ENCODE measurements at places on chromosomes 3 and 15.

DNA sequence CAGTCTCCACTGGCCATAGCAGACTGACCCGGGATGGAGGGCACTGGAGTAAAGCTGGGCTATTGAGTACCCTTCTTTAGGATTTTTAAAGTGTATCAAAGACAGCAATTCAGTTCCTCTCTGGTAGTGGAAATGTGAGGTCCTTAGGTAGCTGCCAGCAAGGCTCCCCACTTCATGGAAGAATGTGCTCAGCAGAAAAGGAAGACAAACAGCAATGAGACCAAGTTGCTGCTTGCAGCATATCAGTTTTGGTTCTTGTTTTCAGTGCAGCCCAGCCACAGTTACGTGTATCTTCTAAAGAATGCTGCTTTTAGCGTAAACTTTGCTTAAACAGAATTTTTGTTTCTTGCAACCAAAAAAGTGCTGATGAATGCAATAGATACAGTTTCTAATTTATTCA, 374.0 kb upstream of the CBLB start:
- no peak for DNase-seq

- DNase-seq, result no peak
Measured at GRCh38 chr3:14397940-14398796, 4.2 kb upstream of the SLC6A6 start.

DNA sequence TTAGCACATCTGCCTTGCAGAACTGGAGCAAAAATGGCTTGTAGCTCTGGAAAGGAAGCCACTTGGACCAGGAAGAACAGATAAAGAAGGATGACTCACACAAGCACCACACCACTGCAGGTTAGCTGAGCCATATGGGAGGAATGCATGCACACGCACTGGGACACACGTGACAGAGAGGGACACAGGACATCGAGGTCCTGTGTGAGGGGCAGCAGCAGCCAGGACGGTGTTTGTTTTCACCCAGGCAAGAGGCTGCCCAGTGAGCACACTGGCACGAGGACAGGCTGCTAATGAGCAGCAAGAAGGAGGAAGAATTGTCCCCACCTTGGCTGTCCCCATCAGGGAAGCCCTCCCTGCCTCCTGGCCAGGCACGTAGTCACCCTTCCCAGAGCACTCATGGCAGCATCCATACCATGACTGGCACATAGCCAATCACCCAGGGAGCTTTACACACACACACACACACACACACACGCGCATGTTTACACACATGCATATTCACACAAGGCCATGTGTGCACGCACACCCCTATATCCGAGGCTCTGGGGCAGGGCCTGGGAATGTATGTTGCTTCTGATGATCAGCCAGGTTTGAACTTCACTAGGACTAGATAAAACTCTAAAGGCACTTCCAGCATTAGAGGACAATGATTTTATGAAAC, 24.0 kb upstream of the SPTBN5 start:
- peak; percentile 79 for DNase-seq

GRCh38 chr15:88606070-88606794, 14.9 kb upstream of the AEN start:
- DNase-seq, result no peak

DNA sequence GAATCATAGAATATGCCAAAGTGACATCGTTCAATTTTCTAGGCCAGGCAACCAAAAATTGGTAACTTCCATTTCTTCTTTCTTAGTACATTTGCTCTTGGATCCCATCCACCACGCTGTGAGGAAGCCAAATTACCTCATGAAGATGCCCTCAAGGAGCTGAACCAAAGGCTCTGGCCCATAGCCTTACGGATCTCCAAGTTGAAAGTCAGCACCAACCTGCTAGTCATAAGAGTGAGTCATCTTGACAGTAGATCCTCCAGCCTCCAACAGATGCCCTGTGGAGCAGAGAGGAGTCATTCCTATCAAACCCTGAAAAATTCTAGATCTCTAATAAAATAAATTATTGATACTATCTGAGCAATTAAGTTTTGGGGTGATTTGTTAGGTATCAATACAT, 322.5 kb upstream of the COL8A1 start:
- DNase-seq, result peak; percentile 79

- DNase-seq, result no peak
Measured at GRCh38 chr3:186181901-186182300, 73.0 kb upstream of the ETV5 start.

GRCh38 chr15:74978503-74978902, 16.9 kb upstream of the SCAMP5 start:
- DNase-seq, result no peak

All from EL (cell line).